ENCODE measurements at places on chromosomes 6 and 20.
A peak's percentile ranks its signal among the peaks of the same experiment; 100 is the strongest.

- peak; percentile 24 for DNase-seq
Observed at GRCh38 chr20:44615876-44616603, 33.7 kb downstream of the PKIG start.

- peak; percentile 47 for DNase-seq
Observed at GRCh38 chr6:6811128-6812009, 222.8 kb downstream of the LY86 start.

DNA sequence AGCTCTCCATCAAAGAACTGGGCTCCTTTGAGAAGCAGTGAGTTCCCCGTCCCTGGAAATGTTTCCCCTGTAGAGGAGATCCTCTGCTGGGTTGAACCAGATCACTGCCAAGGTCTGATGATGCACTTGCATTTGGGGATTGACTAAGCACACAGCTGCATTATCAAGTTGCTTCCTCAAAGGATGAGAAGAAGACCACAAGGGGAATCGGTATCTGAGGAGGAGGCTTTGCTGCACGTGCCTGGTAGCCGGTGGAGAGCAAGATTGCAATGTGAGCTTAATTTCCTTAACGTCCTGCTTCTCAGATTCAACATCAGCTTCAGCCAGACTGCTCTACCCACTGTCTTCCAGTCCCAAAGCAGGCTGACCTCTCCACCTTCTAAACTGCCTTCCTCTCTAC, 128.8 kb upstream of the STMND1 start:
- DNase-seq: no peak

DNA sequence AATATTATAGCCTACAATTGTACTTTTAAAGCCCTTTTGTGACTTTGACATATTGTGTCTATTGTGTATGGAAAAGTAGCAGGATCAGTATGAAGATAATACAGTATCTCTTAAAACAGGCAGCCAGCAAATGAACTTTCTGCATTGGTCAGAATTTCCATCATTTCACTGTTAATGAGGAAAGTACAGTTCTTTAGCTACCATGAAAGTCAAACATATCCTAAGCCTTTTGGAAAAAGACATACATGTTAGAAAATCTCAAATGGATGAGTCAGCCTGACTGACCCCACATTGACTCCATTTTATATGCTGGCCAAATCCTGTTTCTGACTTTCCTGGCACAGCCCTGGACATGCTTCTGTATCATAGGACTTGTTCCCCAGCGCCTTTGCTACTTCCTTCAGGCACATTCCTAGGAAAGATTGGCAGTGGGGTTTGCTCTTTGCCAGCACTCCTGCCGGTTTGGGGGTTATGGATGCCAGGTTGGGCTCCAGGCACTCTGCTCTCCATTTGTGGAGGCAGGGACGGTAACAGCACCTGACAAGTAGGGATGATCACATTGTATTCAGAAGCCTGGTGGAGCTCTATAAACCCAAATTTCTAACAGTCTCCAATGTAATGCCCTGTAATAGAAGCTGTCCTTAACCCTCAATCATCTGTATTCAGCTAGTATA, 43.7 kb downstream of the TOP1 start:
- peak; percentile 84 for DNase-seq

DNA sequence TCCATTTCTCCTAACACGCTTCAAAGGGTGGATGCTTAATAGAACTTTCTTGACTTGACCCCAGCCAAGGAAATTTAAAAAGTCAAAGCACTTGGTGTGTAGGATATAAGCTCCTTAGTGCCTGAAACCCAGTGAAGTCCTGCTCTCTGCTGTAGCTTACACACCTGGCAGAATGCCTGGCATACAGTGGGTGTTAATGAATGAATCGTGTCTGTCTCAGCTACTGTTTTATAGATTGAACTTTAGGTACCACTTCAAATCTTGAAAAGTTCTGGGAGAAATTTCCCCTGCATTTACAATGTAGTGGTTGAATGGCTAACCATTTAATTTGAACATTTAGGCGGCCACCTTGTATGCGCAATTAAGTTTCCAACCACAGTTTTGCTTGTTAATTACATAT, 70.5 kb upstream of the ZNF217 start:
- DNase-seq: no peak

Measured in LHCN-M2 (cell line).